Vagina (tissue), 2 donors: ENCODE measurements at places on chromosomes 16 and 17.

DNA sequence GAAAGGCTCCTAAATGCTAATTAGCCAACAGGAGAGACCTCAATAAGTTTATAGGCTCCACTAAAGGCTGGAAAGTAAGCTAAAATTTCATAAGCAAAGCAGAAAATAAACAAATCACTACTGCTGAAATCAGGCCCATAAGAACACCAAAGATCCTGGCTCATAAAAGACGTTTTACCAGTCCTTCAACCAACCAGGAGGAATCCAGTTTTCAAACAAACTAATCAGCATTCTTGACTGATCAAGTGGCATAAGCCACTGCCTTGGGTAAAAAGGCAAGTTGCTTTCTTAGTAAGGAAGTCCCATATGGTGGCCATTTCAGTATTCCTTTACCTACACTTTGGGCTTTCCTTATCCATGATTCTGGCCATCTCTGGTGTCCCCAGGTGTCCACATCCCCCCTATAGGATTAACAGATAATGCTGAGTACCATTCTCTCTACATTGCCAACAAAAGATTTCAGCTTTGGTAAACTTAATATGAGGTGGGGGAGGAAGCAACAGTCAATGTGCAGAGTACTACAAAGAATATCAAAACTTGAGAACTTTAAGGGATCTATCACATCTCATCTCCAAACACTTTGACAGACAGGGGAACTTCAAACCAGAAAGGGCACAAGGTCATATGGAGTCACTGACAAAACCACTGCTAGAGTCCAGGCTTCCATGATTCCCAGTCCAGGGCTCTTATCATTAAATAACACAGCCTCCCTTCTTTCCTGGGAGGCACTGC, 1.3 kb downstream of the TOM1L2 start:
- DNase-seq = no peak

DNA sequence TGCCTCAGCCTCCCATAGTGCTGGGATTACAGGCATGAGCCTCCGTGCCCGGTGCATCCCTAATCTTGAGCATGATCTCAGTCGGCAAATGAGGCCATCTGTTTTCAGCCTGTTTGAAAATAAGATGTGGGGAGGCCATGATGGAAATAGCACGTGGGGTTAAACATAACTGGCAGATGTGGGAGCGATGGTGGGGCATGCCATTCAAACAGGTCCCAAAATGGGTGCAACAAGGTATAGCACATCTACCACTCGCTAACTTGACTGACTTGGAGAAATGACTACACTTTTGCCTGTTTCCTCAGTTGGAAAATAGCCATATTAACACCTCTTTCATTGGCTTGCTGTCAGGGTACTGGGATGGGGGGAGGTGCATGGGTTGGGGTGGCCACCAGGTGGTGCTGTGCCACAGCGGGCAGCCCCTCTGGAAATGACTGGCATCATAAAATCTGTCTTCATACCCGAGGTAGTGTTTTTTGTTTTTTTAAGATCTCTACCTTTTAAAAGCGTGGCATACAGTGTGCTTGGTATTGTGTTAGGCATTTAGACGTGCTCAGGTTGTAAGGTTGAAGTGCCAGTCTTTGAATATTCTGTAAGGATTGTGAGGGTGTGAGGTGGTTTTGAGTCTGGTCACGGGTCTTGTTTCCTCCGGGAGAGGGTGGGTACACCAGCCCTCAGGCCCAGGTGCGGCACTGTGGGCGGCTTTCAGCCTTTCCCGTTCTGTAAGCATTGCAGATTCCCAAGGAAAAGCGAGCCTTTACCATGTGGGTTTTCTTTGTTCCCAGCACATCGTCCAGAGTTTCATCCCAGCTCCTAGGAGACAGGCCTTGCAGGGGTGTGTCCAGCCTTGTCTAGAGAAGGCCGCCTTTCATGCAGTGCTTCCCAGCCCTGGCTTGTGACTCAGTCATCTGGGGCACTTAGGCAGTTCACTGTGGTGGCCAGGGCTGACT, 2.9 kb upstream of the TTYH2 start:
- no peak for DNase-seq

GRCh38 chr16:49455181-49455990, 81.8 kb downstream of the C16orf78 start:
- no peak for DNase-seq

GRCh38 chr16:75745823-75746222, 19.5 kb upstream of the CPHXL start:
- no peak for DNase-seq

- DNase-seq = no peak
Measured at GRCh38 chr17:40616592-40616991, 31.0 kb downstream of the SMARCE1 start.

GRCh38 chr16:48323783-48324775, 61.1 kb downstream of the SIAH1 start:
- DNase-seq = no peak

DNA sequence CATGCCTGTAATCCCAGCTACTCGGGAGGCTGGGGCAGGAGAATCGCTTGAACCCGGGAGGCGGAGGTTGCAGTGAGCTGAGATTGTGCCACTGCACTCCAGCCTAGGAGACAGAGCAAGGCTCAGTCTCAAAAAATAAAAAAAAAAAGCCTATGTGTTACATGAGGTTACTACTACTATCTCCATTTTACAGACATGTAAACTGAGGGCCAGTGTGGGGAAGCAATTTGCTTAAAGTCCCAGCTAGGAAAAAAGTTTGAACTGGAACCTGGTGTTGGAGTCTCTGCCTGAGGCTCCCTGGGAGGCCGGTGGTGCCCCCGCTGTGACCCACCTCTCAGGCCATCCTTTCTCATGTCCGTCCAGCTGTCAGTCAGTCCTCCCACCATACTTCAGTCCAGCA, 4.5 kb downstream of the SLC13A2 start:
- DNase-seq = no peak

GRCh38 chr17:66627985-66628384, 206.9 kb upstream of the CACNG5 start:
- no peak for DNase-seq

GRCh38 chr17:16442594-16443510, 27.5 kb downstream of the TRPV2 start:
- DNase-seq = no peak

- no peak for DNase-seq
Measured at GRCh38 chr17:28663723-28664122, 1.7 kb downstream of the SUPT6H start.

- DNase-seq = no peak
Measured at GRCh38 chr17:77128896-77129567, 11.7 kb upstream of the SEC14L1 start.

DNA sequence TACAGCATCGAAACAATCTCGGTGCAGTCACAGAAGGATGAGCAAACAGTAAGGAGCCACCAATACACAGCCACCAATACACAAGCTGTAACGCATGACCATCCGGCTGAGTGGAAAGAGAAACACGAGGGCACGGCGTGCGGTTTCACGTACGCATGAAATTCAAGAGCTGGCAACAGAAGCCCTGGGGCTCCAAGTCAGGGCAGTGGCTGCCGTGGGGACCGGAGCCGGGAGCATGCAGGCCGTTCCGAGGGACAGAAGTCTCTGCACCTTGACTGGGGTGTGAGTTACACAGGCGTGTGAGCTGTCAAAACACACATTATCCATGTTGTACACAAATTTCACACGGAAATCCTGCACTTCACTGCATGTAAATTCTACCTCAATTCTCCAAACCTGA, 50.6 kb upstream of the METRNL start:
- no peak for DNase-seq

GRCh38 chr17:57477522-57478362, 221.4 kb downstream of the MSI2 start:
- no peak for DNase-seq

DNA sequence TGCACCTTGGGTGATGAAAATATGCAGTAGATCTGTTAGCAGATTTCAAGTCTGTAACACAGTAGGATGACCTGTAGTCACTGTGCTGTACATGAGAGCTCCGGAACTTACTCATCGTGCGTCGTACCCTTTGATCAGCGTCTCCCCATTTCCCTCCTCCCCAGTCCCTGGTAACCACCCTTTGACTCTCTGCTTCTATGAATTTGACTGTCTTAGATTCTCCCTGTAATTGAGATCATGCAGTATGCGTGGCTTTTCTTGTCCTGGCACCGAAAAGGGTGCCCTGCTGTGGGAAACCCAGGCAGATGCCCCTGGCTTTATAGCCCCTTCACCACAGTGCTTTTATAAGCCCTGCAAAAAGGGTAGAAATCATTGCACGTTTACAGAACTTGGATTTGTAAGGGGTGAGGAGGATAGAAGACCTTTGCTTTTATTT, 20.5 kb downstream of the CLEC16A start:
- no peak for DNase-seq

DNA sequence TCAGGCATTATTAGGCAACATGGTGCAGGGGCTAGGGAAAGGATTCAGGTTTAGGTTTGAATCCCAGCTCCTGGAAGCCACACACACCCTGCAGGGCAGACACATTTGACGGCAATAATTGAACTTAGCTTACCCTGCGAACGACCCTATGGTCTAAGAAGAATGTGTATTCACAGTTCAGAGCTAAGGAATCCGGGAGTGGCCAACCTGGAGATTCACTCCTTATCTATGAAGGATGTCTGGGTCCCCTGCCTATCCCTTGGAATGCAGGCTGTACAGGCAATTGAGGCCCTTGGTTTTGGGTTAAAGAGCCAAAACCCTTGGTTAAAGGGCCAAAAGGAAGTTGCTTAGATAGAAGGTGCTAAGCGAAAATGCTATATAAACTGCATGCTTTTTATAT, 2.9 kb upstream of the SYT17 start:
- DNase-seq = no peak

GRCh38 chr17:72340836-72341235, 220.0 kb downstream of the SOX9 start:
- DNase-seq = no peak

DNA sequence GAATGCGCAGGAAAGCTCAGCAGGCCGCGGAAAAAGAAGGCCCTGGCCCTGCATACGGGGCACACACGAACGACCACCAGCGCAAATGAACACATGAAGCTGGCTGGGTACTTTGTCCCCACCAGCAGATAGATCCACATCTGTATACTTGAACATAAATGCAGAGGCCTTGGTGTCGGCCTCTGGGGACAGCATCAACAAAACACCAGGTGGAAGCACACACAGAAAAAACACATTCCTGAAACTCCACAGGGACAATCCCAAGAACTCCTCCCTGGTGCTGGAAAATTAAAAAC, 606 bp upstream of the ZBTB4 start:
- DNase-seq = no peak

GRCh38 chr17:5210091-5210490, 18.4 kb upstream of the ZNF594 start:
- no peak for DNase-seq

DNA sequence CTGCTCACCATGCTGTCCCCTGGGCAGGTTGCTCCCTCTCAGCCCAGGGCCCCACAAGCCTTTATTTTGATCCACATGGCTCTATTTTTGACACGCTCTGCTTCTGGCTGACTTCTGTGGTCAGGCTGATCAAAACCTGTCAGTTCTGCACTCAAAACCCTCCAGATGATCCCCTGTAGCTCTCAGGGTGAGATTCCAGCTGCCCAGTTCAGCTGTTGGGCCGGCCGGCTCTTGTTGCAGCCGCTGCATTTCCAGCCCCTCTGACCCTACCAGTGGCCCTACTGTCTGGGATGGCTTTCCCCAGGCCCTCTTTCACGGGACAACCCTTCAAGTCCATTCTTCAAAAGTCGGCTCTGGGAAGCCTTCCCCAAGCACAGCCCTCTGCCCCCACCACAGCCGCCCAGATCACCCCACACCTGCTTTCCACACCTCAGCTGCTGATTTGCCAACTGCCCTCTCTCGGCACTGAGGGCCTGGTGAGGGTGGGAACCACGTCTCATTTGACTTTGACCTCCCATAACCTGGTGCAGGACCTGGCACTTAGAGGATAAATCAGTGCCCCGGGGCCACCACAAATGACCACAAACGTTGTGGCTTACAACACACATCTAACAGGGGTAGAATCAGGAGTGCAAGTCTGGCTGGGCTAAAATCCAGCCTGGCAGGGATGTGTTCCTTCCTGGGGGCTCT, 16.3 kb upstream of the CACNG4 start:
- DNase-seq = no peak

DNA sequence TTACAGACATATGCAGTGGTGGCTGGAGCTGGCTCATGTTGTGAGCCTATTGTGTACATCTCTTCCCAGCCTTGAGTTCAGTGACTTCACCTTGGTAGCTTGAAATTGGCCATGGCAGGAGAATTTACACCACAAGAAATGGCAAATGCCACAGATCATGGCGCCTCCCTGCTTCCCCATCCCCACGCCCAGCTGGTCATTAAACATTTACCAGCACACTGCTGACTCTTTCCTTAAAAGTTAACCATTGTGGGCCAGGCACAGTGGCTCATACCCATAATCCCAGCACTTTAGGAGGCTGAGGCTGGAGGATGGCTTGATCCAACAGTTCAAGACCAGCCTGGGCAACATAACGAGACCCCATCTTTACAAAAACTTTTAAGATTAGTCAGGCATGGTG, 22.6 kb upstream of the ITGB4 start:
- DNase-seq = no peak

DNA sequence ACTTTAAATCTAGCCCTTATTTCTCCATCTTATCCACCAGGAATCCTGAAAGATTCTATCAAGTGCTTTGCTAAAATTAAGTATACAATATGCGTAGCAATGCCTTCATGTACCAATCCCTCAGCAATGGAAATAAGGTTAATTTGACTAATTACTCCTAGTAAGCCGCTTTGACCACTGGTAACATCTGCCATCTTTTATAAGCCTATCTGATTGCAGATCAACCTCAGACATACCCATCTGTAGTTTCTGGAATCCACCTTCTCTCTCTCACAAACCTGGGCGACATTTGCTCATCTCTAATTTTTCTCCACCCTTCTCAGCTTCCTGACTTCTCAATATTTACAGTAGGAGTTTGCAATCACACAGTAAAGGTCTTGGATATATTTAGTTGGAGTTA, 138.8 kb upstream of the CRHR1 start:
- DNase-seq = no peak

GRCh38 chr16:70380248-70380918, 33.7 kb downstream of the DDX19A start:
- DNase-seq = no peak

GRCh38 chr17:59832883-59833379, 59.8 kb downstream of the TUBD1 start:
- DNase-seq = no peak

GRCh38 chr16:12235110-12235509, 258.6 kb downstream of the SNX29 start:
- DNase-seq = no peak

DNA sequence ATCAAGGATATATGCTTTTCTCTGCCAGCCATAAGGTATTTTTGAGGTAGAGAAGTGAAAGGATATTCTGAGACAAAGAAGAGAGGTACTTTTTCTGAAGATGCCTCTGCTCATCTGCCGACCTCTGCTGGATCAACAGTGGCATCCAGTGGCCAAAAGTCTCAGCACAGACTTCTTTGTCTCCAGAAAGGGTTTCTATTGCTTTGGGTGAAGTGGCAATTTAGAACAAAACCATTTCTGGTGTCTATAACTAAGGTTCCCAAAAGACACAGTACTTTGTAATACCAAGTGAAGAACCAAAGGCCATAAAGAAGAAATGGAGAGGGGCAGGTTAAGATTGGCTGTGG, 155.2 kb upstream of the C17orf78 start:
- no peak for DNase-seq

- no peak for DNase-seq
Measured at GRCh38 chr17:4978726-4979125, 8.7 kb downstream of the CAMTA2 start.

GRCh38 chr16:29854520-29855100, 8.4 kb downstream of the CDIPT start:
- no peak for DNase-seq

- peak; percentile 88 for DNase-seq
Measured at GRCh38 chr17:33050611-33051140, 59.0 kb downstream of the SPACA3 start.

GRCh38 chr16:21186326-21186691, 25.1 kb downstream of the ZP2 start:
- DNase-seq = no peak

GRCh38 chr16:52456368-52456767, 90.6 kb downstream of the TOX3 start:
- DNase-seq = no peak
